ENCODE measurements at places on chromosomes 5 and 9.
A peak's percentile ranks its signal among the peaks of the same experiment; 100 is the strongest.

DNA sequence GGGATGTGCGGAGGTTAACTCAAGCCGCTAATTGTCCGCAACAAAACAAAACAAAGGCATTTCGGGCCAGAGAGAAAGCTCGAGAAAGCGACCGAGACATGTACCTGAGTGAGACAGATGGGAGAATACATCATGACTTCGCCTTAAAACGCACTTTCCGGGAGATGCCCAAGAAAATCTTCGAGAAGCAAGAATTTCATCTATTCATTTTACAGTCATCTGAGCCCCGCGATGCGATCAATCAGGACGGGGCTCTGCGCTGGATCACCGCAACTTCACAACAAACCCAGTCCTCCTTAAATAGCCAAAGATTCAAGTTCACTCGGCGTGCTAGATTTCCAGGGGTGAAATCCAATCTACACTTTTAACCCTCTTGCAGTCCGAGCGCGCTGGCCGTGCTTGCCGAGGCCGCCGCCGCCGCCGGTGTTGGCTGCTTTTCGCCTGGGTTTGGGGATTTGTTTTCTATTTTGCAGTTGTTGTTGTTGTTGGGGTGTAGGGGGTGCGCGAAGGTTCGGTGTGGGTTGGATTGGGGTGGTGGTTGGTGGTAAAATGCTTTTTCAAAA lies 482 bp downstream of the NFIB start:
- DNase-seq = no peak

DNA sequence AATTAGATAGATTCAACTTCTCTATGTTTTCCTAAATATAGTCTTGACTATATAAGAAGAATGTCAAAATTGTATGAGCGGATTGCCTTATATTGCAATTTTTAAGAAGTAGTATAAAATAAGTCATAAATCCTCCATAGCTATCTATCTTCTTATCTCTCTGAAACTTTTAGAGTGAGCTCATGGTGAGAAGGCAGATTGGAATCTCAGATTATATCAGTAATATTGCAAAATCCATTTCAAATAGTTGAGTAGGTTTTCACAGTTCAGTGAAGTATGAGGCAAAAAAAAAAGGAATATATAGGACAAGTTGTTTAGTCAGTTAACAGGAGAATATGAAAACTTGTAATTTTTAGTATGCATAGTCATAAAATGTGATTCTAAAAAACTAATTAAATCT lies 156.4 kb downstream of the FAM174A start:
- peak; percentile 51 for DNase-seq

DNA sequence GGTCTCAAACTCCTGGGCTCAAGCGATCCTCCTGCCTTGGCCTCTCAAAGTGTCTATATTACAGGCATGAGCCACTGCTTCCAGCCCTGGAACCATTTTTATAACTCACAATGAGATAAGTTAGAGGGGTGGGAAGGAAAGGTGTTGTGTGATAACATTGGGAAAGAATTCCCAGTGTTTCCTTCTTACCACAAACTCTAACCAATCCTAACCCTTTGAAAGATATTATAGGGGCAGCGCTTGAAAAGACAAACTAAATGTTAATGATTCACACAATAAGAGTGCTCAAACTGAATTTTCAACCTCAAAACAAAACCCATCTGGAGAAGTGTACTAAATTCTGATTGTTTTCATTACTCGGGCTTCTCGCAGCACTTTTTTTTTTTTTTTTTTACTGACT lies 109.7 kb downstream of the TSSK1B start:
- no peak for DNase-seq

GRCh38 chr9:406886-407654 lies 192.4 kb downstream of the DOCK8 start:
- DNase-seq = no peak

- DNase-seq = no peak
These were observed 102.2 kb upstream of the PLPPR1 start for GRCh38 chr9:100926366-100926765.

- no peak for DNase-seq
These were observed 1.1 kb upstream of the PROB1 start for GRCh38 chr5:139395844-139396640.

DNA sequence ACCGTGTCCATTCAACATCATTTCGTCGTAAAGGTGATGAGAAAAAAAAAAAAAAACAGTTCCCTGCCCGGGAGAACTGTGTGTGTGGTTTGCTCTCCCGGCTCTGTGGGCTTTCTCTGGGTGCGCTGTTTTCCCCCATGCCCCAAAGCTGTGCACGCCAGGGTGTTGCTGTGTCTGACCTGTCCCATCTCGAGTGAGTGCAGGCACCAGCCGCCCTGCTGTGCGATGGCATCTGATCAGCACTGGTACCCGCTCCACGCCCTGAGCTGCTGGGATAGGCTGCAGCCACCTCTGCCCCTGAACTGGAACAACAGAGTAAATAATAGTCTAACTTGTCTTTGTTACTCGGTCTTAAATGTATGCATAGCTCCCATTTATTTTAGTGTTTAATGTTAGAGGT lies 33.3 kb downstream of the CEP72 start:
- DNase-seq = no peak

DNA sequence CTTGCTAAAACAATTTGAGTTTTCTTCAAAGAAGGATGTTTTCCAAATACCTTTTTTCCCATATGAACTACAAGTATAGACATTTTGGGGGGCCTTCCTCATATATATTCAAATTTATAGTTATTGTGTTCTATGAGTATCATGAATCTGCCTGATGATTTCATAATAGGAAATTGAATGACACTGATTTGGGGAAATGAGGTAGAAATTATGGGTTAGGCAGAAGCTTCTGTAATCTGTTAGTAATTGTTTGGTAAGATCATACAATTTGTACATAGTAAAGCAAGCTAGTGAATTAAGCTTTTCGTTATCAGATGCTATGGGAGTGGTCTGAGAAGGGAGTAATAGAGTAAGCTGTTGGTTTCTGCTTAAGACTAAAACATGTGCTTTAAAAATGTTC lies 98.0 kb downstream of the TRIO start:
- no peak for DNase-seq

DNA sequence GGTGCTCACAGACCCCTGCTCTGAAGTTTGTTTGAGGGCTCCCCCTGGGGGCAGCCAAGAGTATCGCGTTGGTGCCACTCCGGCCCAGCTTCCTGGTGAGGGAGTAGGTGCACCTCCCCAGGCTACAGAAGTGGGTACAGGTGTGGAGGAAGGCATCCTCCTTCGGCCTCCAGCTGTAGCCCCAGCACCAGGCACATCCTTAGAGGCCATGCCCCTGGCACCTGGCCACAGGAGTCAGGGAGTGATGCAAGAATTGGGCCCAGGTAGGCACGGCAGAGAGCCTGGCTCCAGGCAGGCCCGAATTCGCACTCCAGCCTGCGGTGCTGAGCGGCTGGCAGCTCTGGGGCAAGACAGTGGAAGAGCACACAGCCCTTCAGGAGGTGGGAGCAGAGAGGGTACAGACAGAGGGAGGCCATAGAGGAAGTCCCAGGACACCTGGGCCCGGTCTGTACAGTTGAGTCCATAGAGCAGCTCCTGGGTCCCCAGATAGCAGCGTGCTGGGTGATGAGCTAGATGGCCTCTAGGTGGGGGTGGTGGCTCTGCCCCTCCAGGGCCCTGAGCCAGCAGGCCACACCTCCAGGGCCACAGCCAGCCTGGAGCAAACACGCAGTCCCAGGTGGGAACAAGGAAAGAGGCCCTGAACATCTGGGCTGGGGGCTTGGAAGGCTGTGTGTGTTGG lies 2.4 kb downstream of the SAPCD2 start:
- DNase-seq = peak; percentile 50

DNA sequence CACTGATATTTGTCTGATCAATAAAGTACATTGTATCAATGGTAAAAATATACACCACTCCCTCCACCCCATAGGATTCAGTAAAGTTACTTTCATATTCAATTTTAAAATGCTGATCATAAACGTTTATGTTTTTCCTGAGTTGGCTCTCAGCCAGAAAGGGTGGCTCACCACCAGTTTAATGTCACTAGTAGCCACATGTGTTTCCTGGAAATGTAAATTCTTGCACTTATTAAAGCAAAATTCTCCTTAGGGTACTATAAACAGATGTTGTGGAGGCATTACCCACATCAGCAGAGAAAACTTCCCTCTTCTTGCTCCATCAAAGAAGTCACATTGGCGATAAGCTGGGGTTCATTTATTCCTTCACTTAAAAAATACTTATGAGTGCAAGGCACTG lies 210.3 kb downstream of the SREK1 start:
- DNase-seq = no peak

DNA sequence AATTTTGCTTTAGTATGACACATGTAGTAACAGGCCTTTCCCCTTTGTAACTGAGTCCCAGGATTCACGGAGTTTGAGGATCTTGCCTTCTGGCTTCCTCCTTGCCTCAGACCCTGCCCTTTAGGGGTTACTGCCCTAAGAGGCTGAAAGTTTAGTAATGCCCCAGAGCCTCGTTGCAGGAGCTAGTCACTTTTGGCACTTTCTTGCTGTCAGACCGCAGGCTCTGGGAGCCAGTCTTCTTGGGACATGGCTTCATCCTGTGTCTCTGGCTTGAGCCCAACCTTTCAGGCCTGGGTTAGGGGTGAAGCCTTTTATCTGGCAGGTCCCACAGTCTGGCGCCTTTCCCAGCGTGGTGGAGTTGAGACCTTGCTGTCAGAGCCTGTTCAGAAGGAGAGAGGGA lies 185.6 kb upstream of the DMRT1 start:
- DNase-seq = no peak

DNA sequence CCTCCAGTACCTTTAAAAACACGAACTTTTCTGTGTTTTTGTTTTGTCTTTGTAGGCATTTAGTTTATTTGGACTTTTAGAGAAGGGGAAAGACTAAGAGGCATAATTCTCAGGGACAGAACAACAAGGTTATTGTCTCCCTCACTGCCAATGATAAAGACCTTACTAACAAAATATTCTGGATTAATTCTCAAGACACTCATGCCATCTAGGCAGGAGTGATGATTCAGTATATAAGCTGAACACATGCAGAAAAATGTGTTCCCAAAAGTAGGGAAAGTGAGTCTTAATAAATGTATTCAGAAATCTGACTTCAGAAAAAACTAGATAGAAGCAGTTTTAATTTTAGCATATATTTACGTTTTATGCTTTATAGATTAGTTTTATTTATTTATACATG lies 17.4 kb upstream of the ASPN start:
- DNase-seq = no peak

- no peak for DNase-seq
These were observed 194.5 kb downstream of the NR3C1 start for GRCh38 chr5:143208781-143209510.

DNA sequence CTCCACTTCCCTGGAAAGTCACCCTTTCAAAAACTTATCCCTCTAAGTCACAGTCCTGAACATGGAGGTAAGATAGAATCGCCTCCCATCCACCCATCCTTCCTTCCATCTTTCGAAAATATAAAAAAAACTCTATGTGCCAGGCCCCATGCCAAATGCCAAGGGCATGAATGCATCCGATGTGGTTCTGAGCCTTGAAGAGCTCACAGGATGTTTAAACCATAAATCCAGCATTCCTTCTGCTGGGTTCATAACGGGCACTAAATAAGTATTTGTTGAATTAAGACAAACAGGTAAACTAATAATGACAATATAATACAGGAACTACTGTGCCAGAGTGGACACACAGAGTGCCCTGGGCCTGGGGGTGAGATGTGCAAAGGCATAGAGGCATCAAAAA lies 147.3 kb downstream of the TTLL11 start:
- DNase-seq = peak; percentile 34

- no peak for DNase-seq
These were observed 4.8 kb downstream of the RECK start for GRCh38 chr9:36041506-36041905.

DNA sequence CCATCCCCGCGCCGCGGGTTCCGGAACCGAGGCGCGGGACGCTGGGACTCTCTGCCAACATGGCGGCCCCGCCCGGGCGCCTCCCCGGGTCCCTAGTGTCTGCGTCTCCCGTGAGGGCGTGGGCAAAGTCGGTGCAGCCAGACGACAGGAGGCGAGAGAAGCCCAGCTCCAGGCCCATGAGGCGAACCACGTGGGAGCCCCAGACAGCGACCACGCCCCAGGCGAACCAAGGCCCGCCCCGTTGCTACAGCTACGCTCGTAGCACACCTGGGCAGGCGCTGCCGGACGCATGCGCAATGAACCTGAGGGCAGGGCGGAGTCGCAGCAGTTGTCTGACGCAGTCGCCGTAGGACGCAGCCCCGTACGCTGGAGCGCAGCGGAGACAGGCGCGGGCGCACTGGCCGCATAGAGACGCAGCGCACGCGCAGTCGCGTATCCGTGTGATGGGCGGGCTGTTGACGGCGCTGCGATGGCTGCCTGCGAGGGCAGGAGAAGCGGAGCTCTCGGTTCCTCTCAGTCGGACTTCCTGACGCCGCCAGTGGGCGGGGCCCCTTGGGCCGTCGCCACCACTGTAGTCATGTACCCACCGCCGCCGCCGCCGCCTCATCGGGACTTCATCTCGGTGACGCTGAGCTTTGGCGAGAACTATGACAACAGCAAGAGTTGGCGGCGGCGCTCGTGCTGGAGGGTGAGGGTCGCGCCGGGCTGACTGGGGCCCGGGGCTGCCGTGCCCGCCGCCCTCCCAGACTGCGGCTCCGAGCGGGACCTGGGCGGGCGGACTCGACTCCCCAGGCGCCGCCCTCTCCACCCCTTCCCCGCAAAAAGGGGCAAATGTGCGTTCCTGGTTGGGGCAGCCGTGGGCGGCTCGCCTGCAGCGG lies at the start of gene MAN1B1:
TSS of gene MAN1B1 (plus strand) at position 455 of the 878 bp plus-strand sequence. CDS start at position 470, 15 bp downstream.
- peak; percentile 99 for DNase-seq

- peak; percentile 14 for DNase-seq
These were observed 446 bp downstream of the FBXL17 start for GRCh38 chr5:108381350-108381953.

DNA sequence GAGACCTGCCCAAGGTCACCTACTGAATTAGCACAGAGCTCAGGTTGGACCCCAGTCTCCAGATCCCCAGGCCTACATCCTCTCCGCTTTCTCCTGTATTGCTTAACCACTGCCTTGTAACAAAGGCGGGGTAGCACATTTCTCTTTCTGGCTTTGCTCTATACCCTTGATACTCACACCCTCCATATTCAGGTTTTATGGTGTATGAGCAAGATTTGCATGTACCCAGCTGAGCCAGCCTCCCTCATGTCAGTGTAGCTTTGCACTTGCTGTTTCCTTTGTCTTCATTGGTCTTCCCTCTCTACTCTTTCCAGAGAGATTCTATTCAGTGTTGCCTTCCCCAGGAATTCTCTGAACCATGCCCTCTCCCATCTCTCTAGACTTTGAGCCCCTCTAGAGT lies 19.6 kb upstream of the ZCCHC7 start:
- DNase-seq = no peak

DNA sequence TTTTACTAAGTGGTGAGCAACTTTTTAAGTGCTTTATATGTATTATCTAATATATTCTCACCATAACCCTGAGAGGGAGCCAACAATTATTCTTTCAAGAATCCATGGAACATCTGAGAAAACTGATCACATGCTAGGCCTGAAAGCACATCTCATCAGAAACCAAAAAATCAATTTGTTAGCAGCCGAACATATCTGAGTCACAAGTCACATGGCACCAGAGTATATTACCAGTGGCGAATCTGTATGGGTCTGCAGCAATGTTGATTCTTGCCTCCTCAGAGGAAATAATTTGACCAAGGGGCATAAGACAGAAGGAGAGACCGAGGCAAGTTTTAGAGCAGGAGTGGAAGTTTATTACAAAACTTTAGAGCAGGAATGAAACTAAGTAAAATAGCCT lies 25.3 kb upstream of the SIL1 start:
- DNase-seq = no peak
